ENCODE measurements at places on chromosomes 12 and 14. TPM values are rescaled to one million over a fixed set of nuclear protein-coding genes. Genes with fewer than 3 reads are reported as not detected.

- no peak overlapping the region for H3K27ac ChIP-seq
- H3K4me1 ChIP-seq = peaks cover 5% of the 10 kb centered on the region
- DNase-seq = no peak
- no peaks in the 10 kb centered on the region for H3K27me3 ChIP-seq
- H3K4me3 ChIP-seq = no peak overlapping the region
- no peaks in the 10 kb centered on the region for H3K36me3 ChIP-seq
These were observed 105.5 kb upstream of the CCND2 start for GRCh38 chr12:4168036-4168435.

DNA sequence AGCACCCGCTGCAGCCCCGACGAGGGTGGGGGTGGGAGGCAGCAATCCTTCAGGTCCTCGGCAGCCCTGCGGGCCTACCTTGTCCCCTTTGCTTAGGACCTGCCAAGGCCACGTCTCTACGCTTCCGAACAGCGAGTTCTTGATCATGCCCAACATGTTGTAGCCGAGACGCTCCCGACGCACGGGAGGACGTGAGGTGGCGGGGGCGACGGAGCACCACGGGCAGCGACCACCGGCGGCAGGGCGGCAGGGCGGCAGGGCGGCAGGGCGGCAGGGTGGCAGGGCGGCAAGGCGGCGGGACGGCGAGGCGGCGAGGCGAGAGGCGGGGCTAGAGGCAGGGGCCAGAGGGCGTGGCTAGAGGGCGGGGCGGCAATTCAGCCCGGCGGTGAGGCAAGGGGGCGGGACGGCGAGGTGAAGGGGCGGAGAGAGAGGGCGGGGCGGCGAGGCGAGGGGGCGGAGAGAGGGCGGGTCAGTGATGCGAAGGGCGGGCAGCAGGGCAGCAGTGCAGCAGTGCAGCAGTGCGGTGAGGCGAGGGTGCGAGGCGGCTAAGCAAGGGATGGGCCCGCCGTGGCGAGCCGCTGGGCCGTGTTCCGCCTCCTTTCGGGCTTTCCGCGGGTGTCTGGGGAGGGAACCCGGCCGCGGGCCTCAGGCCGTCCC lies at the start of gene HEBP1:
Gene HEBP1, minus strand, starts transcription at position 307 of the 657 bp plus-strand sequence. Its CDS starts 151 bp downstream, at position 156.
- H3K4me3 ChIP-seq = peak within 1 kb of the TSS; percentile 59
- peak; percentile 82 for DNase-seq
- H3K36me3 ChIP-seq = no peaks in the 10 kb centered on the region
- H3K27me3 ChIP-seq = no peaks in the 10 kb centered on the region
- H3K27ac ChIP-seq = 0 out of 3 replicates have a peak within 1 kb of the TSS, but pooled peaks have one; percentile 36

DNA sequence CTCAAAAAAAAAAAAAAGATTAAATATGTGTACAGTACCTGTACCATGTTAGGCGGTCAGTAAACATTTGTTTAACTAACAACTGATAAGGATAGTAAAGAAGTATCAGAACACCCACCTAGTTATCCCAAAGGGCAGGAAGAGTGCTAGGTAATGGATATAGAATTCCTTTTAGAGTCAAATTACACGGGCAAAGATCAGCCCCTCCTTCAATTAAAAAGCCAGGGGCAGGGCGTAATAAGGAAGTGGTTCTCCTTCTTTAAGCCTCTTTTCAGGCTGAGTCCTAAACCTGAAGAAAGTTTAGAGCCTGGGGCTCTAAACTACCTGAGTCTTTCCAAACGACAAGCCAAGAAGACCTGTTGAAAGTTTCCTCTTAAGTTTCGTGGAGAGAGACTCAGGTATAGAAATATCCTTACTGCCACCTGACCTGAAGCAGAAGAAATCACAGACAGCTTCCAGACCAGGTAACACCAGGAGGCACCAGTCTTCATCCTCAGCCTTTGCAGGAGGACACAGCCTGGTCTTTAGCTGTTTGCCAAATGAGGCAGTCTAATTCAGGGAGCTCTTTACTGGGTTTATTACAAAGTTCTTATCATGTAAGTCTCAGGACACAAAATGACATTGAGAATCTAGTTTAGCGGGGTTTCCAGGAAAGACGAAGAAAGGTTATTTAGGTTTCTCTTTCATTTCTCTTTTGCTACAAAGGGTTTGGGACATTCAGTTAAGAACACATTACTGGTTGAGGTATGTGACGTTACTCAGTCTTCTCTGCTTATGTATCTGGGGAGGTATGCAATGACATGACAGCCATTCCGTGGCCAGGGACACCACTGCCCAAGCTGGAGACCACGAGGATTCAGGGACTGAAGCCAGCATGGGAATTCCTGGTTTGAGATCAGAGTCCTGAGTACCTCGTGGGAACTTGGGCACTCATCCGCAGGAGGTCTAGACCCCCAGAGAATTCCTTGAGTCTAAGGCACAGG lies at the start of gene BCL2L14:
Gene BCL2L14, plus strand, starts transcription at position 266 of the 983 bp plus-strand sequence. CDS start 8,367 bp downstream, outside the sequence.
- peaks cover 5% of the 10 kb centered on the region for H3K4me1 ChIP-seq
- H3K27me3 ChIP-seq = no peaks in the 10 kb centered on the region
- H3K4me3 ChIP-seq = no peak within 1 kb of the TSS
- no peak for DNase-seq
- no peaks in the 10 kb centered on the region for H3K36me3 ChIP-seq
- no peak within 1 kb of the TSS for H3K27ac ChIP-seq

- no peaks in the 10 kb centered on the region for H3K4me1 ChIP-seq
- DNase-seq = no peak
- no peaks in the 10 kb centered on the region for H3K27me3 ChIP-seq
- H3K4me3 ChIP-seq = no peak overlapping the region
These were observed 352.6 kb downstream of the BCL11B start for GRCh38 chr14:98919434-98919833.

STON2 gene
- polyA plus RNA-seq = 20.2 TPM

ACVRL1 gene
- polyA plus RNA-seq = 0.42 TPM

CMKLR1 gene
- polyA plus RNA-seq = 0.12 TPM

SPTB gene
- polyA plus RNA-seq = 17.1 TPM

Data from K562 (cell line).